Bronchial epithelial cell (primary cell): ENCODE measurements at places on chromosomes 5 and 9. TPM values are rescaled to one million over a fixed set of nuclear protein-coding genes. Genes with fewer than 3 reads are reported as not detected.

CD274 gene
- 5.3 and 5.8 TPM in 2 replicates for total RNA-seq

LCN2 gene
- 48.4 and 110 TPM in 2 replicates for total RNA-seq

PKD2L2 gene
- total RNA-seq: not detected in 2 replicates

TPPP gene
- 1.6 and 2.4 TPM in 2 replicates for total RNA-seq

PCDHAC1 gene
- 1.6 and 1.7 TPM in 2 replicates for total RNA-seq

TAF11L2 gene
- total RNA-seq: not detected in 2 replicates

JAKMIP2 gene
- total RNA-seq: not detected in 2 replicates

MVB12B gene
- 0.26 and 0.90 TPM in 2 replicates for total RNA-seq

DBH gene
- not detected in 2 replicates for total RNA-seq

DOK3 gene
- total RNA-seq: 0.53 and 1.4 TPM in 2 replicates

ZFP37 gene
- 0.77 and 0.79 TPM in 2 replicates for total RNA-seq

ARL14EPL gene
- not detected in 2 replicates for total RNA-seq

URM1 gene
- total RNA-seq: 17.9 and 23.0 TPM in 2 replicates

WDR41 gene
- 148 and 222 TPM in 2 replicates for total RNA-seq

UIMC1 gene
- 22.0 and 24.5 TPM in 2 replicates for total RNA-seq

PCDHGA1 gene
- total RNA-seq: under 0.01 and 0.26 TPM in 2 replicates

TMEM252 gene
- total RNA-seq: not detected in 2 replicates

LCN15 gene
- total RNA-seq: not detected in 2 replicates

SPATA31A3 gene
- total RNA-seq: not detected in 2 replicates

OMD gene
- not detected in 2 replicates for total RNA-seq

CANX gene
- total RNA-seq: 925 and 1,015 TPM in 2 replicates

PCDHGB5 gene
- 2.4 and 5.1 TPM in 2 replicates for total RNA-seq
